ENCODE measurements at places on chromosomes 3 and 15.

GRCh38 chr3:12165909-12166308, 7.2 kb upstream of the TIMP4 start:
- no peak for DNase-seq

DNA sequence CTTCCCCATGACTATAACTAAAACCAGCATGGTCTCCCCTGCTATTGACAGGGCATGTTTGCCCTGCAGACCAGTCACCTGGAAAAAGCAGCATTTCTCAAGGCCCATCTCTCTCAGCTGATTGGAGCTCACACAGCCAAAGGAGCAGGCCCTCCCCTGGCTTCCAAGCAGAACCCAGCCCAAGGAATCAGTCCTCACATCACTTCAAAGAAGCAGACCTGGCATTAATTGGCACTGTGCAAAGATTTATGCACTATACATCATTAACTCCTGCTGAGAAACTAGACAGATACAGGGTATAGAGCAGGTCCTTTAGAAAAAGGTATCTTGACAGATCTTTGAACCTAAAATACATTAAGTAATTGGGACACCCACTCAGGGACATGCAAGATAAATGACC, 323.8 kb upstream of the PPP2R3A start:
- DNase-seq: no peak

DNA sequence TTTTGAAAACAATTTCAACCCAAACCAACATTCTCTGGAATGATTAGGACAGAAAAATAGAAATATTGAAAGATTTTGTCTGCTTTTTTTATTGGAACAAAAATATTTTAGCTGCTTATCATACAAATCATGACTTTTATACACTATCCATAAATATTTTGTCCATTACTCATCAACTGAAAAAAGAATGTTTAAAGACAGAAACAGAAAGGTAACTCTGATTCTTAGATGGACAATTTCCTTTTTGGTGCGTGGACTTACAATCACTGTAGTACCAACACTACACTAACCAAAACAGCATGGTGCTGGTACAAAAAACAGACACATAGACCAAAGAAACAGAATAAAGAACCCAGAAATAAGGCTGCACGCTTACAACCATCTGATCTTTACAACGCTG, 582.8 kb upstream of the CCDC54 start:
- no peak for DNase-seq

- no peak for DNase-seq
These were observed 377.0 kb downstream of the OCA2 start for GRCh38 chr15:27722102-27722501.

DNA sequence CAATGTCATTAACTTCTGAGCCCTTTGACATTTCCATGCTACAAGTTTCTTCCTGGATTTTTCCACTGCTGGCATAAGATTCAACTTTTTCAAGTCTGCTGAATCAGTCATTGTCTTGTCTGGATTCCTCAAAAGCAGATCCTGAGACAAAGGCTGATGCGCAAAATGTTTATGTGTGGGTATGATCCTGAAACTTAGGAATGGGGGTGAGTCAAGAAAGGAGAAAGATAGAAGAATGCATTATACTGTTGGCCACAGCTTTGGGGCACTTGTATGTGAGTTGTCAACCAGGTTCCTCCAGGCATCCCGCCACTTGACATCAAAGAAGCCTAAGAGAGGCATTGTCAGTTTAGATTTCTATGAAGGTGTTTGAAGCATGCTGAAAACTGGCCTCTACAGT, 50.4 kb downstream of the FOXB1 start:
- DNase-seq: no peak

GRCh38 chr3:72355168-72355567, 493.1 kb downstream of the SHQ1 start:
- DNase-seq: no peak

DNA sequence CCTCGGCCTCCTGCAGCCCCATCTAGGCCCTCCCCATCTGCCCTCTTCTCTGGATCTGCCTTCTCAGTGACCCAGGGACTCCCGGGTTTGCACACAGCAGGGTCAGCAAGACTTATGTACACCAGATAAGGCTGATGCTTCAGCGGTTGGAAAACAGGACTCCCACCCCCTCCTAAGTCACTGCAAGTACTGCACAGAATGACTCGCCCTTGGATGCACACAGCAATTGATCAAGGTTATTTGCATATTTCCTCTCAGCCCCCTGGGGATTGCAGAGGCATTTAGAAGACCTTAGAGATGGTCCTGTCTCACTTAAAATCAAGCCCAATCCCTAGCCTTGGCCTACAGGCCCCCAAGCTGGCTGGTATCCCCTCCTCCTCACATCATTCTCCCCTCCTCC, 8.9 kb downstream of the ACAN start:
- no peak for DNase-seq

DNA sequence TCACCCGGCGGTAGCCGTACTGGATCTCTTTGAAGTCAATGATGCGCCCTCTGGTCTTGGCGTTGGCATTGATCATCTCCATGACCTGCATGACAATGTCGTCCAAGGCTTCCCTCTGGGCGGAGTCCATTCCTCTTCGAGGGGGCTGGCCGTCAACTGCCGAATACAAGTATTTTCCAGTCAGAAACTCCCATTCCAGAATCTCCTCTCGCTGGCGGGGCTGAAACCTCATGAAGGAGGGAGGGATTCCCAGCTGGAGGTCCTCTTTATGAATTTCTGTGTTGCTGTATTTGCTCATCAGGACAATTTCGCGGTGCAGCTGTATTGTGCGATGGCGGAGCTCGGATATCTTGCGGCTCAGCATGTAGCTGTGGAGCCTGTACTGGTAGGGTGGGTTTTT, 73.4 kb downstream of the CHSY1 start:
- DNase-seq: no peak

GRCh38 chr15:78317145-78317836, 17.9 kb upstream of the SKIC8 start:
- DNase-seq: no peak

- no peak for DNase-seq
These were observed 21.6 kb downstream of the PLA2G4B start for GRCh38 chr15:41860049-41860828.

DNA sequence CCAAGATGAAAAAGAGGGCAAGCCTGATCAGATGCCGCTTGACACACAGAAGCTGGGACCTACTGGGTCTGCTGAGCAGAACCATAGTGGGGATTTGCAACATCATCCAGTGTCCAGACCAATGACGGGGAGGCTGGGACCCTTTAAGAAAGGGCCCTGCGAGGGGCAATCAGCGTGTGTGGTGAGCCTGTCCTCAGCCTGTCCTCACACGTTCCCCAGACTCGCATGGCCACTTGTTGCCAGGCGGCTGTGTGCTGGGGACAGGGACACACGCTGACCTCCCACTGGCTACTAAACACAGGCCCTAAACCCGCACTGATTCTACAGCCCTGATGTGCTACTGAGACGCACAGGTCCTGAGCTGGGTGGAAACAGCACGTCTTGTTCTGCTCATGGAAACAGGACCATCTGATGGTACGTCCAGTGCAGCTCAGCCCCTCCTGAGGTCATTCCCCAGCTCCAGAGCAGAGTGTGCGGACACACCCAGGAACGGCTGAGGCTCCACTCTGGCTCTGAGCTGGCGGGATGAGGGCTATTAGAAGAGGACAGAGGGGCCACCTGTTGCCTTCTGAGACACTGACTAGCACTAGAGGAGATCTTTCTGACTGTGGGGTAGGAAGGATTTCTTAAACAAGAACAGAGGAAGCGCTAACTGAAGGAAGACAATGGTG, 24.4 kb downstream of the PCSK6 start:
- DNase-seq: no peak

- DNase-seq: no peak
These were observed 11.4 kb downstream of the RAB6B start for GRCh38 chr3:133884054-133884886.

All from right renal pelvis (tissue), 4 donors.